ENCODE measurements at places on chromosomes 4 and X.
A peak's percentile ranks its signal among the peaks of the same experiment; 100 is the strongest.

DNA sequence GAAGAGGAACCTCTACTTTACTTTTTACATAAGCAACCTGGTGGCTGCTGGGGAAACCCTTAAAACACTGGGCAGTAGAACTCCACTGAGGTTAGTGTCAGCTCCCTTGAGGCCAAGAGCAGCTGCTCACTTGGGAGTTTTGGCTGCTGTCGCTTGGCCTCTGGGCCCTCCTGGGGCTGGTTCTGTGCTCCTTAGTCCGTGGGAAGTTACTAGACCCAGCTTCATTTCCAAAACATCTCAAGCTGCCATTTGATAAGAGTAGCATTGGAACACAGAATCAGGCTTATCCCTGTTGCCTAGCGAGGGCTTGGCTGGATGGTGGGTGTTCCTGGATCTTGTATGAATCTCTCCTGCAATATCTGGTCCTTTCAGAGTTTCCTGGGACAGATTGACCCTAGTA is 26.1 kb downstream of the RNF4 start:
- no peak for DNase-seq

DNA sequence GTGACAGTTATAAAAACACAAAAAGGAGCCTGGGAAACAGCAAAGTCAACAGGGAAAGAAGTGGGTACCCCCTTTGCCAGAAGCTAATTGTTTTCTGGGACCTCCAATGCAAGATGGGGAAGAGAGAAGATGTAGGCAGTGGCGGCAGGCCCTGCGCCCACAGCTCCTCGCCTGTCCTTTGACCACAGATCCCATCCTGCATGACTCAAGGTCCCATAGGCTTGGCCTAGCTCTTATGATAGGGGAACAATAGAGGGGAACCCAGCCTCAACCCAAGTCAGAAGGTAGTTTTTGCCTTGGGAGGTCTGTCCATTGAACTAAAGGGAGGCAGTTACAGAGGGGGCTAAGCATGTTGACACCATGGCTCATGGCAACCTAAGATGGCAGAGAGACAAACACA is 14.2 kb downstream of the ZMYM3 start:
- no peak for DNase-seq

- DNase-seq, result peak; percentile 85
Observed at GRCh38 chrX:108312957-108313356, 125.3 kb downstream of the COL4A6 start.

DNA sequence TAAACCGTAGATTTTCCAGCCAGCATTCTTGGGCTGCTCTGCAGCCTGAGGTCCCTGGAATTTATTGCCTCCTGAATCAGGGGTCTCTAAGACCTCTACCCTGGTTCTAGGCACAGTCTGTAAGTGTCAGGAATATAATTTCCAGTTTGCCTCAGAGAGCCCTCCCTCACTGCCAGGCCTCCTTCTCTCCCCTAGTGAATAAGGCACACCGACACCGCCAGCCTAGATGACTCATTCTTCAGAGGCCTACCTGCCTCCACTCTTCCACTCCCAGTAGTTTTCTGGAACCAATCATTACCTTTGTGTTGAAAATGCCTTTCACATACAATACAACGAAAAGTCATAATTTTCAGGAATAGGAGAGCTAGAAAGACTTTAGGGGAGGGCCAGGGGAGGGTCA is 50.3 kb upstream of the ARHGEF9 start:
- DNase-seq, result no peak

DNA sequence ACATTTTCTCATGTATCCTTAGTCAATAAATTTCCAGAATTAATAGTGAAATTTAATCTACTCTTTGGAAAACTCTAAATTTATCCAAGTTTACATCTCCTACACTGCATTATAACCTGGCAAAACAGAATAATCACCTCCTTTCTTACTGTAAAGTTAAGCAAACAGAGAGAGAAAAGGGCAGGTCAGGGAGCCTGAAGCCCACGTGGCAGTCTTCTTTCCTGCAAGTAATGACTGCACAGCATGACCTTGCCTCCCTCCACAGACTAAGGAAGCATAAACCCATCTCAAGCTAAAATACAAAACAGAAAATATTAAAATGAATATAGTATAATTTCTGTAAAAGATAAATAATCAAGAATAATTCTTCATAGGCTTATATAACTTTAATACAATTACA is 1153.0 kb downstream of the C4orf33 start:
- DNase-seq, result peak; percentile 73

DNA sequence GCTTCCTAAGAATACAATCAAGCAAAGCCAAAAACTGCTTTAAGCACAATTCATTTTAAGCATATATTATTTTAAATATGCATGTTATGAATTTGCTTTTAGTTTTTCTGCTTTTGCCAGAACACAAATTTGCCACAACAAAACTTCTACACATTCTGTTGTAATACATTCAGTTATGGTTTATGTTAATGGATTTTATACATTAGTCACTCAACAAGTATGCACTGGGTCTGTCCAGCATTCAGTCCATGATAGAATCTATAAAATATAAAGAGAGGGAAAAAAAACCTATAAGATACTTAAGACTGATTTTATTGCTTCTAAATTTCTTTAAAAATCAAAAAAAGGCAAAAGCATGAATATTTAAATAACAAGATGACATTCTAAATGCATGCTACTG is 22.2 kb downstream of the IQCM start:
- DNase-seq, result no peak

DNA sequence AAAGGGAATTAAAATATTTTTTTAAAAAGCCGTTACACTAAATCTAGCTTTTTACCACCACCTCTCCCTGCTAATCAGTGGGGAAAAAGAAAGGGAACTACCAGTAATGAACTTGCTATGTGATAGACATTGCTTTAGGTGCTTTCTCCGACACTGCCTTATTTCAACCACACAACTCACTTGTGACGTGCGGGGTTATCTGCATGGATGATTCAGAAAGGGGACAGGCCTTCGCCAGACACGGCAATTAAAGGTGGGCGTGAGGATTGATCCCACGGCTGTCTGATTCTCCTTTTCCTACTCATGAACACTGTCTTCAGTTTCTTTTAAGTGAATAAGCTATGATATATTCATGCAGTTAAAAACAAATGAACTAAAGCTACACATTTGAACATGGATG is 882 bp upstream of the CXCR3 start:
- DNase-seq, result no peak

- no peak for DNase-seq
Observed at GRCh38 chr4:82033862-82034261, 339.9 kb downstream of the HNRNPD start.

DNA sequence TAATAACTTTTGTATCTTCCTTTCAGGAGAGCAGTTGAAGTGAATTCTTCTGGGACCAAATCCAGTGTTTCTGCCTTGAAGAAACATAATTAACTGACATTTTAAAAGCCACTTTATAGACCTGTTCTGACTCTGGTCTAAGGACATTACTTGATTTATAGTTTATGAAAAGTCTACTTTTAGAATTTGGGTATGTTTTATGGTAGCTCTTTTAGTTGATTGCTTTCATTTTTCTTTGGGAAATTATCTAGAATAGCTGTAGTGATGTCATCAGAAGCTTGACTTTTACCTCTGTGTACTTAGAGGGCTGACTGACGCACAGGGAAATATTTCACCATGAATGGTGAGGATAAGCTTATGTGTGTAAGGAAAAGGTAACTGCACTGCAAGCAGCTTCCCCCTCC is 131.8 kb upstream of the LIMCH1 start:
- DNase-seq, result no peak

DNA sequence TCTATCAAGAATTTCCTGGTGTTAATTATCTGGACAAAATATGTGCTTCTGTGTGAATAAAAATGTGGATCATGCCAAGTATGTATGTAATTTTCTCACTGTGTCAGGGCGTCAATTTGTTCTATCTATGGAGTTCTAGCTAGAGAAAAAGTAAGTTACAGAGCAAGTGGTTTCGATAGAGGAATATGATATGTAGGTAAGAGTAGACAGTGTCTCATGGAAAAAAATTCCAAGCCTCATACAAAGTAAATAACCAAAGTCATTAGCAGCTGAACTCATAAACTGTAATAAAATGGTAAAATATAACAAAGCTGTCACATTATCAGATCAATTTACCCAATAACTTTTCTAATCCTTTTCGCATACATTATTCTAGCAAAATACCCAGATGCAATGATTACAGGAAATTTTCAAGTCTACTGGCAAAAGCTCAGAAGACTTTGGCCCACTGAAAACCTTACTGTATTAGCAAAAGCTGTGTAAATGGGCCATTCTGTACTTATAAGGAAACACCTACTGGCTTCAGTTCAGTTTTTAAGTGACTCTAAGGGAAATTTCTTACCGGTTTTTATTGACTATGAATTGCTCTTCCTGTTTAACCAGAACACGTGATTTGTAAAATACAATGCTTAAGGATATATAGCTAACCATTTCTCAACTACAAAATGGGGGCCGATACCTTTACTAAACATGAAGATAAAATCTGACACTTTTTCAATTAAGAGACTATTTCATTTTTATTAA is 121.0 kb upstream of the ARSJ start:
- peak; percentile 37 for DNase-seq

DNA sequence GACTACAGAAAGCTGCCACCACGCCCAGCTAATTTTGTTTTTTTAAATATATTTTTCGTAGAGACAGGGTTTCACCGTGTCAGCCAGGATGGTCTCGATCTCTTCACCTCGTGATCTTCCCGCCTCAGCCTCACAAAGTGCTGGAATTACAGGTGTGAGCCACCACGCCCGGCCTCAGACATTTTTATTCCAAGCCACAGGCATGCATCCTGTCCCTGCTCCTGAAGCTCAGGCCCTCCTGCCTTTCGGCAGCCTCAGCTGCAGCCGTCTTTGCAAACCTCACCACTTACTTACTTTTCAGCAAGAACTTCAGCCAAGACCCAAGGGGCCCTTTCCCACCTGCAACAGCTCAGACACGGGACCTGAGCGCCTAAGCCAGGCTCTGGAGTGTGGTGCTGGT is 26.0 kb downstream of the FAM53A start:
- no peak for DNase-seq

DNA sequence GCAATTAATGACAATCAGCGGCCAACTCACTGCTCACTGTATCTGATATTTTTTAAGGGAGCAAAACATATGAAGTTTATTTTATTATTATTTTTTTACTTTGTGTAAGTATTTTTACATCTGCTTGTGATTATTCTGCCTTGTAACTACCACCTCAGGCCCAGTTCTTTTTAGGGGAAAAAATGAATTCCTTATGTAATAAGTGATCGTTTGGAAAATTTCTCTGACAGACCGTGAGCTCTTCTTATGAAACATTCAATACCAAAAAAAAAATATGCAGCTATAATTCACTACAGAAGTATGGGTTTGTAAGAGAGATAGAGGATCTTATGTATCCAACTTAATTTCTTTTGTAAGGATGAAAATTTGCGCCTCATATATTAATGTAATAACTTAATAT is 33.5 kb upstream of the STOX2 start:
- no peak for DNase-seq

DNA sequence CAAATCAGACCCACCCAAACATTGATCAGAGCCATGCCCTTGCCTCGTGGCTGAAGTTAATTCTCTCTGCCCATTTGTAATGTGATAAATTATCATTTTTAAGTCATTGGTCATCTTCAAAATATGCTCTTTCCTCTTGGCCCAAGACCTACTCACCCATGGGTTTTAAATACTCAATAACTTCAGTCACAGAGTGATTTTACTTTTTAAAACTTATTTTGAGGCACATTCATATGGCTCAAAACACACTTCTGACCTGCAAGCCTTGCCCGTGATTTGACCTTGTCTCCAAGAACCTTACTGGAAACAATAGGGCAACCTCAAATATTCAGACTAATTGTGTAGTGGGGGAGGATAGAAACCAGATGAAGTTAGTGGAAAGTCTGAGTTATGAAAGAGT is 176.2 kb upstream of the LNX1 start:
- no peak for DNase-seq

DNA sequence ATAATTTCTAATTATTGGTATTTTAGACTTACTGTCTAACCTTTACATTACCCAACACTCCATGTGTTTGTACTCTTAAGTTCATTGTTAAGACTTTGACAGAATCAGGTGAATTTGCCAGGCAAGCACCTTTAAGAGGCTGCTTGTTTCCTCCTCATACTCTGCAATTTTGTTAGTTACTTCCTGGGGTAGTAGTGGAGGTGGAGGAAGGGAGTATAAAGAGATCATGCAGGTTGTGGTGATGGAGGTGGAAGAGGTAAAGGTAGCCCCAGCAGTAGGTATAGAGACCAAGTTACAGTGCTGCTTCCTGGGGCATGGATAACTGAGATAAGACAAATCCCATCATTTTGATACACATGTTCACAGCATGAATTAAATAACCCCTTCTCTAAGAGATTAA is 6.7 kb downstream of the WDR44 start:
- DNase-seq, result no peak

DNA sequence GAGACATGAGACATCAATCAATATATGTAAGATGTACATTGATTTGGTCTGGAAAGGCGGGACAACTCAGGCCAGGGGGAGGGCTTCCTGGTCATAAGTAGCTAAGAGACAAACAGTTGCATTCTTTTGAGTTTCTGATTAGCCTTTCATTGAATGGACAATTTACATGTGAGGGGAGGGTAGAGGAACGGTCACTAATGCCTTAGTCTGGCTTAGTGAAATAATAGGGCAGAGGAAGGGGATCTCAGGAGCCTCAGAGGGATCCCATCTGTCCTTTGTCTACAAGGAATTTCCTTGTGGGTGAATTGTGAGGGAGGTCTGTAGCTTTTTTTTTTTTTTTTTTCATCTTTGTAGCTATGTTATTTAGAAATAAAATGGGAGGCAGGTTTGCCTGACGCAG is 88.3 kb downstream of the GK start:
- no peak for DNase-seq

DNA sequence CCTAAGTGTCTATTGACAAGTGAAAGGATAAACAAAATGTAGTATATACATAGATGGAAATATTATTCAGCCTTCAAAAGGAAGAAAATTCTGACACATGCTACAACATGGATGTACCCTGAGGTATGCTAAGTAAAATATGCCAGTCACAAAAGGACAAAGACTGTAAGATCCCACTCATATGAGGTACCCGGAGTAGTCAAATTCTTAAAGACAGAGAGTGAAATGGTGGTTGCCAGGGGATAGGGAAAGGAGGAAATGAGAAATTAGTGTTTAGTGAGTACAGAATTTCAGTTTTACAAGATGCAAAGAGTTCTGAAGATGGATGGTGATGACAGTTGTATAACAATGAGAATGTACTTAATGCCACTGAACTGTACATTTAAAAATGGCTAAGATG is 102.3 kb upstream of the NAP1L5 start:
- no peak for DNase-seq

- peak; percentile 91 for DNase-seq
Observed at GRCh38 chrX:53288189-53288588, 6.8 kb upstream of the IQSEC2 start.

DNA sequence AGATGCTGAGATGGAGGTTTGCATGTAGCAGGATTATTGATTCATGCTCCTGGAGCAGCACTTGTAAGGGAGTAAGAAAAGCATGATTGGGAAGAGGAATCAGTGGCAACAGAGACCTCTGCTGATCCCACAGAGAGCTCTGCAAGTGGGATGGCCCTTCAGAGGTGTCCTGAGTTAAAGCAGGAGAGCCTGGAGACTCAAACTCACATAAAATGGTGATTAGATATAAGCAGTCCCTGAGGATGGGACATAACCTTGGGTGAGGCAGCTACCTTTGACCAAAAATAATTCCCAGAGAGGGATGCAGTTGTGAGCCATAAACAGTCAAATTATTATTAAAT is 25.4 kb upstream of the BMPR1B start:
- DNase-seq, result no peak

- peak; percentile 1 for DNase-seq
Observed at GRCh38 chrX:70096052-70096451, 33.8 kb downstream of the OTUD6A start.

Data from NCI-H69 (cell line).